HL-60 (cell line): ENCODE measurements at places on chromosomes 1 and 21.

DNA sequence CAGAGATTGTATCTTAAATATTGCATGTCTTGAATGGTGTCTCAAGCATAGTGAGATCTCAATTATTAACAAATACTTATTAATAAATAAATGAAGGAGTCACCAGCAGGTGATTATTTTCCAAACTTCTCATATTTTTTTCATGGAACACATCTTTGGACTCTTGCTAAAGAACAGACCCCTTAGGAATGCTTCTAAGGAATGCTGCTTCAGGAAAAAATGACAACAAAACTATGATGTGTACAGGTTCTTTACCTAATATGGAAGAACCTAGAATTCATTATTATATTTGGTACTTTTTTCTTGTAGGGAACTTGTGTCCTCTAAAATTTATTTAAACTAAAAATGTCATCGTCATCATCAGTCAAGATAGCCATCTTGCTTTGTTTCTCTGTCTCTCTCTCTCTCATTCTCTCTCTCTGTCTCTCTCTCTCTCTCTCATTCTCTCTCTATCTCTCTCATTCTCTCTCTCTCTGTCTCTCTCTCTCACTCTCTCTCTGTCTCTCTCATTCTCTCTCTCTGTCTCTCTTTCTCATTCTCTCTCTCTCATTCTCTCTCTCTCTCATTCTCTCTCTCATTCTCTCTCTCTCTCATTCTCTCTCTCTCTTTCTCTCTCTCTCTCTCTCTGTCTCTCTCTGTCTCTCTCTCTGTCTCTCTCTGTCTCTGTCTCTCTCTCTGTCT is 63.0 kb upstream of the ETS2 start:
- no peak for DNase-seq

DNA sequence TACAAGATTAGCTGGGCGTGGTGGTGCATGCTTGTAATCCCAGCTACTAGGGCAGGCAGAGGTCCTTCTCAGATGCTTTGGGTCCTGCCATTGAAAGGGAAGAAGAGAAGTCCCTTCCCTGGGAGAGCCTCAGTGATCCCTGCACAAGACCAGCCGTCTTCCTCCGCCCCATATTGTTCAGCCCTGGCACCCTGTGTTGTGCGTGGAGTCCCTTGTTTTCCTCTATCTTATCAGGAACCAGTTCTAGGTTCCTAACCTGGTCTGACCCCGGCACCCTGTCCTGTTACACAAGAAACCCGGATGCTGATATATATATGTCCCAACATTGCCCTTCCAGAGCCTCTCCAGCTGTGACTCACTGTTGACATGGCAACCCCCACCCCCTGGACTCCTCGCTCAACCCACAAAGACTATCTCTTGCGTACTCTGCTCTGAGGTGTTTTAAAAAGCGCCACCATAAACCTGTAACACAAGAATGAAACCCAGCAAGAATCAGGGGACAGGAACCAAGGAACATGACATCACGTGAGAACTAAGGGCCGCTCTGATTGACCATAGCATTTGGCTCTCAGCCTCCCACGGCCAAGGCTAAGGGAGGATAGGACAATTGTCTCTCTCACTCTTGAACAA is 4.8 kb downstream of the MX2 start:
- peak; percentile 97 for DNase-seq

DNA sequence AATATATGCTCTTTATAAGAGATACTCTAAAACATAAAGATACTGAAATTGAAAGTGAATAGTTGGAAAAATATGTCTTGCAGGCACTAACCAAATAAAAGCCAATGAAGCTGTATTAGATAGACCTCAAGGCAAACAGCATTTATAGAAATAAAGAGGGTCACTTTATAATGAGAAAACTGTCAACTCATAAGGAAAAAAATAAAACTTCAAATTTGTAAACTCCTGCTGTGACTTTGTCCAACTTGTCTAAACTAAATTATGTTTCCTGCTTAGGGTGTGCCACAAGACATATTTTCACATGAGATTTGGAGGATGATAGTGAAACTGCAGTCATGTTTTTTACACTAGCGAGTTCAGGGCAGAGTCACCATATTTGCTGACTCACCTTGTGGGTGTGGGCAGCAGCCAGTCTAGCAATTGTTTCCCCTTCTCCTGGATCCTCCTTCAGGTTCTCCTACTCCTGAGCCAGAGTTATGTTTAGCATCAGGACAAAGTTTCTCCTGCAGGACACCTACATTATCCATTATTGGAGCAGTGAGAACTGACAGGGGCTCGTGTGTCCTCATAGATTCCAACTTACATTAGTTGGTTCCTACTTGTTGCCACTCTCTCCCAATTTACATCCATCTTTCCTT is 43.8 kb downstream of the CD53 start:
- DNase-seq = peak; percentile 28

DNA sequence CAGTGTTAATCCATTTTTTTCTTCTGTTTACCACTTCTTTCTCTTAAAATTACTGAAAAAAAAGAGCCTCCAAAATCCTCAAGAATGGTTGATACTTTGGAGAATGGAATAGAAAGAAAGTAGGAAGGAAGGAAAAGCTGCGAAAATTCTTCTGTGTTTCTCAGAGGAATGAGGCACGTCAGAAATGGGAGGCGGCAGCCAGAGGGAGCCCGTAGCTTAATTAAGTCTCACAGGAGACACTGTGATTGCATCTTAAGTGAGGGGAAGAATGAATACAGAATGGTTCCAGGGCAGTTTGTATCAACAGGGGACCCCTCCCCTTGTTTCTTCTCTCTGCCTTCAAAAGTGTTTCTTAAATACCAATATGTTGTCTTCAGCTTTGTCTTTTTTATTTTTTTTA is 1099.5 kb downstream of the PLA2G4A start:
- DNase-seq = no peak

DNA sequence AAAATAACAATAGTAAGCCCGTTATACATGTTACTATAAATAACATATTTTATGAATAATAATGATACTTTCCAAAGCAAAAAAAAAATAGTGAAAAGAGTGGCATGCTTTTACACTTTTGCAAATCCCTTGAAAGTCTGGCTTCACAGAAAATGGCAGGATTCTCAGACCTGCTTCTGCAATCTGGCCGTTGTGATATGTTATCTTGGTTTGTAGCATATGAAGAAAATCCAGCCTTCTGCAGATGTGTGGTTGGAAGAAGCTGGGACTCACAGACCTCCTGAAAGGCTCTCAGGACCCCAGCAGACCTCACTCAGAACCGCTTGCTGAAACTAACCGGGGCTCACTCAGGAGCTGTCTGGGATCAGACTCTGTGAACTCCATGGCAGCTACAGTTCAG is 256.0 kb upstream of the TMEM51 start:
- DNase-seq = no peak

DNA sequence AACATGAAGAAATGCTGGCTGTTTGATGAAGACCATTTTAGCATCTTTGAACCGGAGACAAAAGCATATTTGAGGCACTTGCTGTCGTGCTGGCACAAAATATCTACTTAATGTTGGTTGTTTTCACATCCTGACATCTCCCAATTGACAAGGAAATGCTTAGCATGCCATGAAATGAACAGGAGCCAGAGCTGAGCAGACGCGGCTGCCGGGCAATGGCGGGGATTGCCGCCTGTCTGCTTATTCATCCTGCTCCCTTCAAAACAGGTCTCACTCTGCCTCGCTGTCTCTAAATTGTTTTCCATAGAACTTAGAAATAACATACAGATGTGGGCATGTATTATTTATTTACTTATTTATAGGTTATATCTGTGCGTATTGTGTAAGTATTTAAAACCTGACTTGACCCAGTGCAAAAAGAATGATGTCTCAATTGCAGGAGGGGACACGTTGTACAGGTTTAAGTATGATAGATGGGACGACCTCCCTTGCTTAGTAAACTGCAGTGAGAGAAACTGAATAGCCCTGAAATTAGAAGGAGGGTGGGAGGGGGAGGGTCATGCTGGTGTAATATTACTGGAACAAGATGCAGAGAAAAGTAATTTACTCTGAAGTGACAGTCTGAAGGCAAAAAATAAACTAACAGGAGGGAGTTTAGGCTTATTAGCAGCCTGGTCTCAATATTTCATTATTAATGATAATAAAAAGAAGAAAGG is 590.4 kb upstream of the PLXNA2 start:
- DNase-seq = no peak

- no peak for DNase-seq
Observed at GRCh38 chr1:71828431-71829012, 453.8 kb downstream of the NEGR1 start.

DNA sequence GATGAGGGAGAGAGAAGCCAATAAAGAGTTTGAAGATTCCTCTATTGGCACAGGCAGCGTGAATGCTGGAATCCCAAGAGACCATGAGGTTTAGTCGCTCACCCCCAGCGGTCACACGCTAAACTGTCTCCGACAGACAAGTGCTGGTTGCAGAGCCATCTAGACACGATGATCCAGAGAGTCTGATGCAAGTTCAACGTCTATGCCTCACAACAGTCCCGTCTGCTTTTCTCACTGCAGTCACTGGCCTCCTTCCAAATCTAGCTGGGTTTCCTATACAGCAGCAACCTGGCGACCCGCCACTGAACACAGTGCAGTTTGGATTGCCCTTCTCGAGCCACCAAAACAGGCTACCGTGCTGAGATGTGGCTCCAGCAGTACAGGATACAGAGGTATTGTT is 98.6 kb upstream of the KRTAP19-8 start:
- DNase-seq = peak; percentile 78

GRCh38 chr1:9066945-9067807 is 2.3 kb downstream of the SLC2A5 start:
- DNase-seq = peak; percentile 79

GRCh38 chr1:183227422-183228346 is 41.6 kb downstream of the LAMC2 start:
- no peak for DNase-seq

GRCh38 chr1:213070406-213070805 is 19.4 kb downstream of the RPS6KC1 start:
- peak; percentile 14 for DNase-seq

DNA sequence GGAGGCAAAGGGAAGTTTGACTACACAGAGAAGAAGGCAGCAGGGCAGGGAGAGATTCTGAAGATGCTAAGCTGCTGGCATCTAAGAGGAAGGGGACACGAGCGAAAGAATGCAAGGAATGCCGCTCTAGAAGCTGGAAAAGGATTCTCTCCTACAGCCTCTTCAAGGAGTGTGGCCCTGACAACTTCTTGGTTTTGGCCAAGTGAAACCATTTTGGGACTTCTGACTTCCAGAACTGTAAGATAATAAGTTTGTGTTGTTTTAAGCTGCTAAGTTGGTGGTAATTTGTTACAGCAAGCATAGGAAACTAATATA is 28.5 kb downstream of the MGST3 start:
- no peak for DNase-seq

- no peak for DNase-seq
Observed at GRCh38 chr1:44783697-44784093, 4.3 kb downstream of the BEST4 start.

- DNase-seq = no peak
Observed at GRCh38 chr1:119160409-119160808, 20.0 kb upstream of the WARS2 start.

DNA sequence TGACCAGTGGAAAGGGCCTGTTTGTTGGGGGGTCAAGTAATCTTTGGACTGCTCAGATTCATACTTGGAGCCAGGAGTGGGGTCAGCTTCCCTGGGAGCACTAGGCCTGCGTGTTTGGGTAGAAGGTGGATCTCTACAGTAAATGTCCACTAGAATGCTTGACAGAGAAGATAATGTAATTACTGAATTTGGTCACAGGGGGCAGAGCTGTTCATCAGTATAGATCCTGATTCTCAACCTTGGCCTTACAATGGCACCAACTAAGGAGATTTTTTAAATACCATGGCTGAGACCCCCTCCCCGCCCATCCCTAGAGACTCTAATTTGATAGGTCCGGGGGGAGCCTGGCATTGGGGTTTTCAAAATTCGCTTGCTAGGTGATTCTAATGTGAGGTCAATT is 217.5 kb upstream of the PLXNA2 start:
- no peak for DNase-seq

GRCh38 chr1:185363205-185363604 is 46.2 kb upstream of the IVNS1ABP start:
- DNase-seq = no peak

DNA sequence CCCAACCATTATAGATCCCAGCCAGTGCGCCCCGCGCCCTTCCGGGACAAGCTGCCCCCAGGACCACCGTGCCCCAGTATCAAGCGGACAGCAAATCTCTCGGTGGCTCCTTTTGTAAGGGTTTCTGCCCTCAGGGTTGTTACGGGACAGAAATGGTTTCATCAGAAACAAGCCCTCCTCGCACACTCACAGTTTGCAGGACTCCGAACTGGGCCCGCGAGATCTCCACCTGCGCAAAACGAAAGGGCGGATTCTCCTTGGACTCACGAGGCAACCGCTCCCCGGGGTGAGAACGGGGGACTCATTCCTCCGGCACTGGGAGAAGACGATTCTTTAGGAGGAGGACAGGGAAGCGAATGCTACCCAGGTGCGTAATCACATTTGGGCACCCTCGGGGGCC is 51.1 kb upstream of the H6PD start:
- DNase-seq = no peak

DNA sequence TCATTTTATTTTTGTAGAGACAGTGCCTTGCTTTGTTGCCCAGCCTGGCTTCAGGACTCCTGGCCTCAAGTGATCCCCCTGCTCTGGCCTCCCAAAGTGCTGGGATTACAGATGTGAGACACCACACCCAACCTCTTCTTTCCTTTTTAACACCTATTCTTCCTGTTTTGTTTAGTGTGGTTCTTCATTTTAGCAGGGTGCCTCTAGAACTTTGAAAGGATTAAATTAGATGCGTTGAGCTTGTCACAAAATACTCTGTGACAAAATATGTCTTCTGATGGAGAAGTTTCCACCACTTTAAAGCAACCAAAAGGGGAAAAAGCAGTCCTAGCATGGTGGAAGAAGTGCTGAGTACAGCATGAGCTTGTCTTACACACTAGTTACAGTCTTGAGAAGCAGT is 42.0 kb downstream of the CDC14A start:
- DNase-seq = no peak

DNA sequence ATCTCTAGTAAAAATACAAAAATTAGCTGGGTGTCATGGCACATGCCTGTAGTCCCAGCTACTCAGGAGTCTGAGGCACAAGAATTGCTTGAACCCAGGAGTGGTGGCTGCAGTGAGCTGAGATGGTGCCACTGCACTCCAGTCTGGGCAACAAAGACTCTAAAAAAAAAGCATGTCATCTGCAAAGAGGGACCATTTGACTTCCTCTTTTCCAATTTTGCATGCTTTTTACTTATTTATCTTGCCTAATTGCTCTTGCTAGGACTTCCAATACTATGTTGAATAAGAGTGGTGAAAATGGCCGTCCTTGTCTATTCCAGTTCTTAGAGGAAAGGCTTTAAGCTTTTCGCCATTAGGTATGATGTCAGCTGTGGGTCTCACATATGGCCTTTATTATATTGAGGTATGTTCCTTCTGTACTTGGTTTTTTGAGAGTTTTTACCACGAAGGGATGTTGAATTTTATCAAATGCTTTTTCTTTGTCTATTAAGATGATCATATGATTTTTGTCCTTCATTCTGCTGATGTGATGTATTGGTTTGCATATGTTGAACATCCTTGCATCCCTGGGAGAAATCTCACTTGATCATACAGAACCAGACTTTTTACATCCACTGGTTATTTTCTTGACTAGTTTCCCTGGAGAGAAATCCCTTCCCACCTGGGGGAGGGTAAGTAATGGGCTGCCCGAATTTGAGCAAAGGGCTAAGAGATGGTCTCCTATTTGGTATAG is 17.0 kb upstream of the RAP1GAP start:
- DNase-seq = no peak
